ENCODE measurements at places on chromosomes 2 and 18.

GRCh38 chr2:187580462-187581124, 26.4 kb upstream of the TFPI start:
- DNase-seq: peak; percentile 47

- DNase-seq: no peak
Observed at GRCh38 chr2:197254776-197255530, 55.6 kb downstream of the ANKRD44 start.

DNA sequence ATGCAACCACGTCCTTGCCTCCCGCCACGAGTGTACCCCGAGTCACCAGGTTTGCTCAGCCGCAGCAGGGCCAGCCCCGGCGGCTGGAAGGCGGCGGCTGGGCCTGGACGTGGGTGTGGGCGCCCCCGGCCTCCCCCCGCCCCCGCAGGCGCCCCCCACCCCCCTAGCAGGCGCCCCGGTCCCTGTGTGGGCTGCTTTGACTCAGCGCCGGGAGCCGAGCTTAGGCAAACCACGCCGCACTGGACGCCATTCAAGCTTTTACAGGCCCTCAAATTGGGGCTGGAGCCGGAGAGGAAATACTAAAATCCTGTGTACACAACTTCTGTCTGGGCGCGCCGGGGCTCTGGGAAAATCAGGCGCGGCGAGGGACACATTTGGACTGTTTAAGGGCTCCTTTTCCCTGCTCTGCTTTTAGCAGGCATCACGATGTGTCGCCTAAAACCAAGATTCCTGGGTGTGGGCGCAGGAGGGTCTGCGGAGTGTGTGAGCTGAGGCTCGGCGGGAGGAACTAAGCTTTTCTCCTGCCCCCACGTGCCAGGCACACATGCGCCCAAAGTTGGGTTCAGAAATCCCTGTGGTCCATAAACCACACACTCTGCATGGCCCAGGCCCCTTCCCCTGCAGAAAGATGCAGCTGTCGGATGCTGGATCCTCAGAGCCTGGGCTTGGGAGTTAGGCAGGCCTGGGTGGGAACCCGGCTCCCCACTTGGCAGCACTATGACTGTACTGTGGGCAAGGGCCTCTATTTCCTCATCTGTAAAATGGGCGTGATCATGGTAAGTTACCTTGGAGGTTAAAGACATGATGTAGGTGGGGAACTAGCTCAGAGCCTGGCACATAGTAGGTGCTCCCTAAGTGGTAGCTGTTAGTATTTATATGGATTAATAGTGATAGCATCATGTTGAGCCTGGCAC, 57.6 kb downstream of the ATOH8 start:
- DNase-seq: peak; percentile 67

DNA sequence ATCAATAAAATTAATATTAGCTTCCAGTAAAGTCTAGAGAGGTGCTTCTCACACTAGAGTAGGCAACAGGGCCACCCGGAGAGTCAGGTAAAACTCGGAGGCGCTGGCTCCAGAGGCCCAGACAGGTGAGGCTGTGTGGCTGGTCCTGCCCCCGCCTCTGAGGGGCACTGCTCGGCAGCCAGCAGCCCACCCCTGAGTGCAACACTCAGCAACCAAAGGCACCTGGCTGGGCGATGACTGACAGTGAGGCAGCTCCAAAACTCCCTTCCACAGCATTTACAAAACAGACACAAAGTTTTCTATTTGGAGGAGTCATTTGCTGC, 138.8 kb upstream of the ID2 start:
- no peak for DNase-seq

- DNase-seq: peak; percentile 6
Observed at GRCh38 chr2:68741238-68741637, 6.6 kb downstream of the ARHGAP25 start.

DNA sequence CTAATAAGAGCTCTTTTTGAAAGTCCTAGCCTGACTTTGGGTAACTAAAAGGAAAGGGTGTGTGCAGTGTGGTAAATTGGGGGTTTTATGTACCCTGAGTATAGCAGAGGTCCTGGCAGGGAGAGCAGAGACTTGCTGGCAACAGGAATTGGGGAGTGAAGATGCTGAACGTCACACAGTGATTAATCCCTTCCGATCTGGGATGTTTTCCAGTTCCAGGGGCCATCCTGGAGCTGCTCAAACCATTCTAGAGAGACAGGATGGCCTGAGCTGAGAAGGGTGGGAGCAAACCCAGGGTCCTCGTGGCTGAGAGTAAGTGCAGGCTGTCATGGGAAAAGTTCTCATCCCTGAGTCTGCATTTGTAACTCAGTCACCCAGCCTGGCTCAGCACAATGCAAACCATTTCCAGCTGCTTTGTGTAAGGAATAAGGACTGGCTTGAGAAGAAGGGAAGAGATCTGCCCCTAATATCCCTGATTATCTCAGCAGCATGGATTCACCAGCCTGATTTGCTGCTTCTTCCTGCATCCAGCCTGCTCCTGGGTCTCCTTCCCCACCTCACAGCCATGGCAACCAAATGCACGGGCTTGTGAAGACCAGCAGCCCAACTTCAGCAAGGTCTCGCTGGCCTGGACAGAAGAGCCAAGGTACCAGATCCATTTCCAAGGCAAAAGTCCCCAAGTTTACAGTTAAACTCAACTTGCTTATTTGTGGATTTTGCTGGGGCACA, 47.1 kb upstream of the CELF4 start:
- no peak for DNase-seq

GRCh38 chr2:241570961-241571581, 12.5 kb downstream of the BOK start:
- no peak for DNase-seq

GRCh38 chr18:71666481-71666880, 877.7 kb downstream of the CBLN2 start:
- DNase-seq: no peak

- no peak for DNase-seq
Observed at GRCh38 chr2:71669628-71670429, 216.5 kb downstream of the DYSF start.

Measured in foreskin fibroblast (primary cell).